ENCODE measurements at places on chromosomes 3 and 15.

DNA sequence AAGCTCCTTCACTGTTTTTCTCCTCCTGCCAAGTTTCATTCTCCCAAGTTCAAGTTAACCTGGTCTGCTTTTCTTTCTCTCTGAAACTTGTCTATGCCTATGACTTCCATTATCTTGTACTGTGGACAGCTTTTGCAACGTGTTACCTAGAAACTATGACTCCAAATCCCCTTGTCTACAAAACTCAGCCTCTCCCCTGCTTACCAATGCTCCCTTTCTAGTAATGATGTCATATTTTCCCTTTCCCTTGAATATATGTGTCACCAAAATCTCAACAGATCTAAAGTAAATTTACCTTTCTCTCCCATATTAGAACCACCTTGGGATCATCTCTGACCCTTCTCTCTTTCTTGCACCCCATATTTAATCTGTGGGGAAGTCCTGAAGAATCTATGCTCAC is 10.5 kb upstream of the ABHD2 start:
- no peak for DNase-seq

GRCh38 chr3:116000311-116000710 is 377.0 kb downstream of the GAP43 start:
- peak; percentile 96 for DNase-seq

GRCh38 chr3:107824822-107825371 is 265.9 kb downstream of the CD47 start:
- no peak for DNase-seq

DNA sequence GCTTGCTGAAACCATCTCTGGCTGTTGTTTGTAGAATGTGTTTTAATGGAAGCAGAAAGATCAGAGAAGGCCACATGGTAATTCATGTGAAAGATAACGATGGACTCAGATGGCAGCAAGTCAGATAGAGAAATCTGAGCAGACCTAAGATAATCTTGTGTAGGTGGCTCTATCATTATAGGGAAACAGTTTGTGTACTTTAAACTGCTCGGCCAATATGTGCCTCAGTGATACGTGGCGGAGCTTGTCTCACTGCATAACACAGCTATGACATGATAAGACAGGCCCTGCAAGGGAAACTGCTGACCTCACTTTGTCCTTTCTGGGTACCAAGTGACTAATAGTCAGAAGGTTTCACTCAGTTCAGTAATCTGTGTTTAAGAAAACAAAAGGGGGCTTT is 51.0 kb downstream of the MME start:
- DNase-seq, result peak; percentile 32

DNA sequence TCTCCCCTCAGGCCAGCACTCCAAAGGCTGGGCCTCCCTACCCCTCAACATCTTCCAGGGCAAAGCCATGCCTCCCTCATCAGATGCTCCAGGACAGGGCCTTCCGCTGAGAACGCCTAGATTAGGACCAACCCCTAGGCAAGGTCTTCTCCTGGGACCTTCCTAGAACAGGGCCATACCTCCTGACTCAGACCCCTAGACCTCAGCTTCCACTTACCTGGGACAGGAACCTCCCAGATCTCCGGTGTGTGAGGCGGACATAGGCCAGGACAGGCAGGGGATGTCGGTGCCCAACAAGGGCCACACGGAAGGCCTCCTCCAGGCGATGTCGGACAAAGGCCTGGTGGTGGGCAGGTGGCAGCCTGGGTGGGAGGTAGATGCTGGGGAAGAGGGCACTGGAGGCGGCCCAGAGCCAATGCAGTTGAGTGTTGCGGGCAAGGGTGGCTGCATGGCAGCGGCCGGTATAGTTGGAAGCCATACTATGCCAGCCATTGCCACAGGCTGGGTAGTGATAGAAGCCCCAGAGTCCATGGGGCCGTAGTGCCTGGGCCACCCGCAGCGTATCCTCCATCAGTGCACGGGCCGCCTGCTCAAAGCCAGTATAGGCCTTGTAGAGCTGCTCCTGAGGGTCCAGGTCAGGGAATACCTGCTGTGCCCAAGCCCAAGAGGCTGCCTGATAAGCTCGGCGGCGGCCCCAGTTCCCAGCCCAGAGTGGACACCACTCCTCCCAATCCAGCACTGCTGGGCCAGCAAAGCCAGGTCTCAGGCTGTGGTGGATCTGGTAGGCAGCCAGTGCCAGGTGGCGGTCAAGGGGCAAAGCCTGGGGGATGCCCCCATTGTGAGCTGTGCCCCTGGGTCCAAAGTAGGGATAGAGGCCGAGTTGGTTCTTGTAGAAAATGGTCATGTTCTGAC is 2.5 kb upstream of the IFRD2 start:
- no peak for DNase-seq

DNA sequence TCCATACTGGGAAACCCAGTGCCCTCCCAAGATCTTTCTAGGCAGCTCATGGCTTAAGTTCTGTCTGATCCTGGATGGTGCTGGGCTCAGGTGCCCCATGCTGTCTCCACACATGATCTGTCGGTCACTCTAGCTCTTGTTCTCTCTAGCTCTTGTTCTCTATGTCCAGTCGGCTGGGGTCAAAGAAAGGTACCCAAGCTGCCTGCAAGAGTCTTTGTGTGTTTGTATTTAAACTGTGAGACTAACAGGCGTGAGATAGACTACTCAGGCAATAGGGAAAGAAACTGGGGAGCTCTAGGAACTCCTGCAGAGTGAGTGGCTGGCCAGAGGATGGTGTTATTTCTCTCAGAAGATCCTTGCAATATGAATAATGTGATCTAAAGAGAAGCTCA is 40.2 kb downstream of the GPR156 start:
- no peak for DNase-seq

GRCh38 chr3:72223116-72223515 is 438.2 kb upstream of the PROK2 start:
- DNase-seq, result peak; percentile 96

DNA sequence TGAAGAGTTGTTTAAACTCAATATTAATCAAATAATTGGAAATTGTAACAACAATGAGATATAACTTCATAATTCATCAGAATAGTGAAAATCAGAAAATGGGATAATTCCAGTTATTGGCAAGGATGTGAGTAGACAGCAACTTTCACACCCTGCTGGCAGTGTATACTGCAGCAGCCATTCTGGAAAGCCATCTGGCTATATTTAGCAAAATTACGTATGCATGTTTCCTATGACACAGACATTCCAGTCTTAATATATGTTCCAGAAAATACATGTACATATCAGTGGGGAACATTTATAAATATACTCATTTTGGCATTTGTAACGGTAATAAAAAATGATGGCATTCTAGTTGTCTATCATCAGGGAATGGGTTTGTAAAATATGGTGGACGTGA is 564.1 kb downstream of the GBE1 start:
- DNase-seq, result no peak

- DNase-seq, result no peak
These were observed 32.6 kb upstream of the RAP2B start for GRCh38 chr3:153129426-153129825.

GRCh38 chr15:26891448-26892181 is 24.8 kb downstream of the GABRA5 start:
- DNase-seq, result peak; percentile 31

- no peak for DNase-seq
These were observed 696 bp upstream of the SNRK start for GRCh38 chr3:43285644-43286043.

- DNase-seq, result no peak
These were observed 121.1 kb upstream of the GOLIM4 start for GRCh38 chr3:168216851-168217250.

DNA sequence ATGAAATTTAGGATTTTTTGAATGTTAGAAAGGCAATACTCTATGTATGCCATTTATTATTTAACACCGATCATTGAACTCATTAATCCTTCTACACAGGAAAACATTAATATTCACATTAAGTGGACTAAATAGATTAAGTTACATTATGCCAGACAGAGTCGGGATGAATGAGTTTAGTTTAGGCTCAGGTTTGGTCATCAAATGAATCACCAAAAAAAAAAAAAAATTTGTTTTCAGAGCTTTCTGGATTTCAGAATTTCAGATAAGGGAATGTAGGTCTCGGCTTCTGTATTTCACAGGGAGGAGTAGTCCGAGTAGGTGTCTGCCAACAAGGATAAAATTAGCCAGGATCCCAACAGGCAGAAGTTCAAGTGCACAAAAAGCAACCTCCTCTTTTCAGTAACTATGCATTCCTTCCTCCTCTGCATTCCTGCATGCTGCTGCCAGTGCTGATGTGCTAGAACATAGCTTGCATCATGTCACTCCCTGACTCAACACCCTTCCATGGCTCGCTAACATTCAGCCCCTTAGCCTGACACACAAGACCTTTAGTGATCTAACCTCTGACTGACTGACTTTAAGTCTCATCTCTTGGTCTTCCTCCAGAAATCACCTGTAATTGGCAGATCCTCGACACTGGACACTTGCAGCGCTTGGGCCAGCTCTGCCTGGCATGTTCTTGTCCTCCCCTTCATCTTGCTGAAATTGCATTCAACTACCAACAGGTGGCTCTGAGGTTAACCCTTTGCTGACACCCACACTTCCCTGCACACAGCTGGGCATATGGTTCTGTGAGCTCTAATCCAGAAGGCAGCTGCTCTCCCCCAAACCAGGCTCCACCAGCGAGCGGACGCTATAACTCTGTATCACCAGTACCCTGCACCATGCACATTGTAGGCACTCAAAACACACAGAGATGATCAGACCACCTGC is 145.4 kb upstream of the PROK2 start:
- peak; percentile 25 for DNase-seq

GRCh38 chr3:88003115-88003755 is 55.6 kb downstream of the CGGBP1 start:
- no peak for DNase-seq

DNA sequence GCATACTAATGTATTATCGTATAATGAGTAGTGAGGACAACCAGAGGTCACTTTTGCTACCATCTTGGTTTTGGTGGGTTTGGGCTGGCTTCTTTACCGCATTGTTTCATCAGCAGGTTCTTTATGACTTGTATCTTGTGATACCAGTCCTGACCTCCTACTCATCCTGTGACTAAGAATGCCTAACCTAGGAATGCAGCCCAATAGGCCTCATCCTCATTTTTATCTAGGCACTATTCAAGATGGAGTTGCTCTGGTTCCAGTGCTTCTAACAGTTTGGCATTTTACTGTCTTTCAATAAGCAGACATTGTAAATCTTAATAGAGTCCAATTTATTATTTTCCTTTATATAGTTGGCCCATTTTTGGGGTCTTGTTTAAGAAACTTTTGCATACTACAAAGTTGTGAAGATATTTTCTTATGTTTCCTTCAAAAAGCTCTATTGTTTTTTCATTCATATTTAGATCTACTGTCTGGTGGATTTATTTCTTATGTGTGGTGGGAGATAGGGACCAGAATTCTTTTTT is 60.8 kb upstream of the RNU6-1 start:
- no peak for DNase-seq

DNA sequence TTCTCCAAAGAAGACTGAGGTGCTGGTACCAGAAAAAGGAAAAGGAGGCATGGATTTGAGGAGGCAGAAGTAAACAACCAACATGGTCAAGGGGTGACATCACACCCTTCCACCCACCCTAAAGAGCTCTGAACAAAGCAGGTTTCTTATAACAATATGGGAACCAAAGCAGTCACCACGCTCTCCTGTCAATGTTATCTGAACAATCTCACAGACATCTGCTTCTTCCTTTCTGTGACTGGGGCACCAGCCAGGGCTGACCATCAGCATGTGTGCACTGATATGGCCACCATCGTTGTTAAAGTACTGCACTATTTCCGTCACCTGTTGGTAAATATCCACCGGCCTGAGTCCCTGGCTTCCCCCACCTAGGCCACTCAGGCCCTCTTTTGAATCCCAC is 252.9 kb downstream of the SHQ1 start:
- DNase-seq, result no peak

GRCh38 chr3:183328164-183328563 is 75.1 kb downstream of the B3GNT5 start:
- no peak for DNase-seq
